Left forelimb (tissue), 1 donor: ENCODE measurements at places on chromosomes 5 and 9.

DNA sequence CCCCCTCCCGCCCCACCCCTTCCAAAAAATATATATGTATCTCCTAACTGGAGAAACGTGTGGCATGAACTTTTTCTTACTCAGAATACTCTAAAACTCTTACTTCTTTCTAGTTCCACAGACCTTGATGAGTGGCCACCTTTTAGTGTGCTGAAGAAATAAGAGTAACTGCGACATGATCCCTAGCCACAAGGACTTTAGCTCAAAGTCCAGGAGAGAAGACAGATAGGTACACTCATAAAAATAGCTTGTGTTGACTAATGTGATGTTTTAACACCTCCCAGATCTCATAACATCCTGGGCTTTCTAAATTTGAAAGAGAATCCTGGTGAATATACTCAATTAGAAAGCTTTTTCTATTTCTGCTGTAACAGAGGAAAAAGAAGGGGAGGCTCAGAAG is 1005.0 kb upstream of the DMAC1 start:
- no peak for DNase-seq

DNA sequence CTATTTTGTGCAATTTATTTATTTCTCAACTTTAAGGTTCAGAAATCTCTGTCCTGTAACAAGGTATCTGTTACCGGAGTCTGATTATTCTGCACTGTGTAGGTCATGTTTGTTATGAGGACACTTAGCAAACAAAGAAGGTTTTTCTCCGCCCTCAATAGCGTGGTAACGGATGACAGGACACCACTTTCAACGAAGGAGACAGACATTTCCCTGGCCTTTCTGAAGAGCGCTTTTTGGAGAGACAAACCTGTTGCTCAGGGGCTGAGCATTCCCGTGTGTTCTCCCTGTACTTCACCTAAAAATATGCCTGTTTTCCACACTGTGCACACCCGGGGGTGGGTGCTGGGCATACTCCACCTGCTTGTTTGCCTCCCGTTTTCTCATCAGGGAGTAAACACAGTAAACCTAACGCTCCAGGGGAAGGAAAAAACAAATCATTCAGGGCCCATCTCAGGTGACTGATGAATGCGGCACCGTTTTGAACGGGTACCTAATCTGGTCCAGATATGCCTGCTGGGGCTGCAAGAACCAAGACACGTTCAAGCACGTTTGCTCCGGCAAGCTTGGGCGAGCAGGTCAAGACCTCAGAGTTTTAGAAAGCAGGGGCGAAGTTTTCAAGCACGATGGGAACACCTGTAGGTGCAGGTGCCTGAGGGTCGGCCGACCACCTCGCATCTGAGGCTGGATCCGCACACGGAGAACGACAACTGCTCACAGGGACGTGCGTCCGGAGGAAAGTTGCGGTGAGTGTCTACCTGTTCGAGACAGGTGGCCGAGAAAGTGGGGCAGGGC is 859 bp downstream of the RETREG1 start:
- no peak for DNase-seq

DNA sequence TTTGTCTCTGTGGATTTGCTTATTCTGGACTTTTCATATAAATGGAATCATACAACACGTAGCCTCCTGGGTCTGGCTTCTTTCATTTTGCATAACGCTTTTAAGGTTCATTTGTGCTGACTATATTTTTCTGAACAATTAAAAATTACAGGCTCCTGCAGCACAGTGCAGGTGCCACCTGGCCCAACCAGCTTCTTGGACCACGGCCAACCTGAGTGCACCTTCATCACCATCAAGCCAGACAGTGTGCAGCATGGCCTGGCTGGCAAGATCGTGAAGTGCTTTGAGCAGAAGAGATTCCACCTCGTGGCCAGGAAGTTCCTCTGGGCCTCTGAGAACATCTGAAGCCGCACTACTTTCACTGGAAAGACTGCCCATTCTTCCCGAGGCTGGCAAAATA is 53.5 kb upstream of the COL15A1 start:
- DNase-seq: peak; percentile 23

DNA sequence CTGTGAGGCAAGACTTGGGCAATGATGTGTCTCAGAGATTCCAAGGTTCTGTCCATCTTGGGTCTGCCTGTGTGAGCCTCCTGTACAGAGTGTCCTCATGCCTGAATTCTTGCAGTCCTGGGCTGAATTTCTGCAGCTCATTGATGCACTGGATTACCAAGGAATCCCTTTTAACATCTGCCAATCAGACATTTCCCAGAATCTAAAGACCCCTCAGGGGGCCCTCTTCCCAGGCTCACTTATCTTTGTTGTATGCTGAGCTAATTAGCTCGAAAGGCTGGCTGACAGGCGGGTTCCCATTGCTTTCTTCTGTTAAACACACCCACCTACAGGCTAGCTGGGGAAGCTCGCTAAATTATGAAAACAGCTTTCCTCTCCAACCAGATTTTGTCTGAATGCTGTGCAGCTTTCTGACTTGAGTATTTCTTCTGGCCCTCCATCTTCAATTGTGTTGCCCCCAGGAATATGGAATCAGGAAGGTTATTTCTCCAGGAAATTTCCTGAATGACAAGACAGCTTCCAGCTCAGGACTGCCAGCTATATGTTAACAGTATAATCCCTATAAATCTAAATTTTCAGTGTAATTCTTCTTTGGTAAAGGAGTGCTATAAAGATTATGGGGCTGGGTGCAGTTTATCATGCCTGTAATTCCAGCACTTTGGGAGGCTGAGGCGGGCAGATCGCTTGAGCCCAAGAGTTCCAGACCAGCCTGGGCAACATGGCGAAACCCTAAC is at the start of gene LIX1:
Gene LIX1, minus strand, starts transcription at position 91 of the 734 bp plus-strand sequence. Its CDS starts 35 bp downstream, at position 56.
- DNase-seq: no peak

DNA sequence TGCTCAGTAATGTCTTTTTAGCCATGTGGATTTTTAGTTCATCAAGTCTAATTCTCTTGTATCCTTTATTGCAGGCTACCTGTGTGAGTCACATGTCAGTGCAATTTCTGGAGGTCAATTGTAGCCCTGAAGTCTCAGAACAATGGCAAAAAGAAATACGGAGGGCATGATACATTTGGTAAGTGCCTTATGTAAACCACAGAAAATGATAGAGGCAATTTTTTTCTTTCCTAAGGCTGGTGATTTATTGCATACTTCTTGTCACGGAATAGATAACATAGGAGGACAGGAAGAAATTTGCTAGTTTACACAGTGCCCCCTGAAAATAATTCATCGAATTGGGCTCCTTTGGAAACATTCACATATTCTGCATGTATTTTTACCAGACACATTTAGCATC is 235.9 kb downstream of the DMRTA1 start:
- DNase-seq: no peak

GRCh38 chr9:36566813-36567221 is 5.9 kb upstream of the MELK start:
- DNase-seq: peak; percentile 67

DNA sequence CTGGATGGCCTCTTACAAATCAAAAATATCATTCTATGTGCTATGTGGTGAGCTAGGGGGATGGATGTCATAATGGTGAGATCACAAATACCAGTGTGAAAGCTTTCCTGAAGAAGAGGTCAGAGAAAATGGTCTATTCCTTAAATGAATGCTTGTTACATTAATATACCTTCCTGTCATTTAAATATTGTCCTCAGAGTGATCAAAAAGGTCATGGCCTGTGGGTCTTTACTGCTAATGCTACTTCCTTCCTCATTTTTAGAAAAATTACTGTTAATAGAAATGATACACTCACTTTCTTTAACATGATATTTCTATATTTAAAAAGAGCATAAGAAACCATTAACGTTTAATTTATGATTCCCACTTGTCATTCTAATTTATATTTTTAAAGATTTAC is 9.7 kb downstream of the OMD start:
- no peak for DNase-seq
